ENCODE measurements at places on chromosomes 7 and 10.

- no peak for DNase-seq
These were observed 151.0 kb upstream of the PRSS1 start for GRCh38 chr7:142598297-142598696.

DNA sequence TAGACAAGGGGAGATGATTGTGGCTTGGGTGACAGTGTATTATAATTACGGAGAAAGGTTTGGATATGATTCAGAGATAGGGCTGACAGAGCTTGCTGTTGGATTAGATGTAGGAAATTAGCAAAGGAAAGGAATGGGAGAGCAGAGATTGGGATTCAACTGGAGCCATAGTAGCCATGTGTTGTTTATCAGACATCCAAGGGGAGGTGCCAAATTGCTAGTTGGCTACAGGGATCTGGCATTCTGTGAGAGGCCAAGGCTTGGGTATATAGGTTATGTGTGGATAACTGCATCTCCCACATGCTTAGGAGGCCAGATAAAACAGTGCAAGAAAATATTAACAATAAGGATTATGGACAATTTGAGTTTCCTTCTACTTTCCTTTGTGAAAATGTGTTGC lies 34.9 kb downstream of the CSGALNACT2 start:
- no peak for DNase-seq

DNA sequence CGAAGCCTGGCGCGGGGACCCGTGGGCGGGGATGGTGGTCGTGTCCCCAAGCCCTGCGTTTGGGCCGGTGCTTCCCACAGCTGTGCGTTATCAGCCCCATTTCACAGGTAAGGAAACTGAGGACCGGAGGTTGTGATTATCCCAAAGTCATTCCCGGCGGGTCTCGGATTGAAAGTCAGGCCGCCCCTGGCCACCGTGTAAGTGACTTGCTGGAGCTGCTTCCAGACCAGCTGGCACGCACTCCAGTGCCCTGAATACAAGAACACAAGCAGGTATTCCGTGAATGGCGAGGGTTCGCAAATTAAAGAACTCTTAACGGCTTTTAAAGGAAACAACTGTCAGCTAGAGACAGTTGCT lies 675 bp upstream of the ATE1 start:
- DNase-seq = no peak

- DNase-seq = no peak
These were observed 55.8 kb downstream of the ALOX5 start for GRCh38 chr10:45429790-45430189.
